ENCODE measurements at places on chromosomes 3 and 15.

- no peak for DNase-seq
These were observed 29.3 kb downstream of the BTD start for GRCh38 chr3:15630646-15631350.

DNA sequence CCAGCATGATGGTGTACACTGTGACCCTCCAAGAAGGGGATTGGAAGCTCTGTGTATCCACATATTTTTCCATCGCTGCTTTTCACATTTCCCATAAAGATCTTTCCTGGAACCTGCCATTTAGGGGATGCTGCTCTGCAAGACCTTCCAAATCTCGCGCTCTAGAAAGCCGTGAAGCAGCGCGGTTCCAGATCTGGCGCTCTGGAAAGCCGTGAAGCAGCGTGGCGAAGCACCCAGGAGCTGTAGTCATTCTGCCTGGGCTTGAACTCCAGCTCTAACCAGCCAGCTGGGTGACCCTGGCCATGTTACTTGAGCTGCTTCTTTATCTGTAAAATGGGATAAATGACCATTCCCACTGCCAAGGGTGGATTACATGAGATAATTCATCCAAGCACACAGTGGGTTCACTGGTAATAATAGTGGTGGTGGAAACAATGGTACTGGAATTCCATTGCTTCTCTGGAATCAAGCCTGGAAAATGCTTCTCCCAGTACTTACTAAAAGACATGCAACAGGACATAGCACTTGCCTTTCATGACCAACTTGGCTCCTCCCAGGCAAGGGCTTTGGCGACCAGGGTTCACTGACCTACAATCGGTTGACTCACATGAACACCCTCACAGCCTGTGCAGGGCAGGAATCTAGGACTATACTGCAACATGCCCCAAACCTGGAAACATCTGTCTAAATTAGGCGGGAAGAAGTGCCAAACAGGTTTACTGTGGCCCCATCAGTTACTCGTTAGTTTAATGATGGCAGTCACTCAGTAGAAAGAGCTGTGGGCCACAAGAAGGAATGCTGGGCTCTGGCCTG is 70.7 kb downstream of the XXYLT1 start:
- DNase-seq: no peak

DNA sequence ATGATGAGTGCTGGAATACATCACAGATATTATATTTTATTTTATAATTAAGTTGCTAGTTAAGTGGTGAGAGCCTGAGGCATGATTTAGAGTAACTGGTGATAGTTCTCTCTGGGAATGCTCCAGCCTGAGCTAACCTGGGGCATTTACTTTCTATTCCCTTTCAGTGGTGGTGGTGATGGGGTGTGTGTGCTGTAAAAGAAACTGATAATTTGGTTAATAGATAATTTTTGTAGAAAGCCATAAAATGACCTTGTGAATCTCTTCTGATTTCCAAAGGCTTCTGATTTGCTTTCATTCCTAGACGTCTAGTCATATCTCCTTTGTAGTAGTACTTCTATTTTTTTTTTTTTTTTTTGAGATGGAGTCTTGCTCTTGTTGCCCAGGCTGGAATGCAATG is 46.8 kb upstream of the DPPA4 start:
- DNase-seq: no peak

GRCh38 chr15:59224474-59224873 is 17.8 kb downstream of the LDHAL6B start:
- no peak for DNase-seq

Data from activated CD4-positive, CD25-positive, alpha-beta regulatory T cell (primary cell).